B cell (primary cell): ENCODE measurements at places on chromosomes 1 and 21.

DNA sequence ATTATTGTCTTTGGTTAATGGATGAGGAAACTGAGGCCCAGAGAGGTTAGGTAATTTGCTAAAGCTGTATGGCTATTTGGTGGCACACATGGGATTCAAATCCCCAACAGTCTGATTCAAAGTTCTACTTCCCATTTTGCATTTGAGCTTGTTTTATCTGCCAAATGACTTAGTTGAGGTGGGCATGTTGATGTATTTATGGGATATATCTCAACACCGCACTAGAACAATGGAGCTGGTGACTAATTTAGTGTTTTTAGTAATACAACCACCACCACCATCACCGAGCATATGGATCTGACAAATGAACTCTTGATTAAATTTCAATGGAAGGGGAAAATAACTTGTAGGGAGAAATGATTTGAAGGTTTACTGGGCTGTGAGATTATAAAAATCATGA is 26.8 kb downstream of the THEM4 start:
- no peak for DNase-seq

DNA sequence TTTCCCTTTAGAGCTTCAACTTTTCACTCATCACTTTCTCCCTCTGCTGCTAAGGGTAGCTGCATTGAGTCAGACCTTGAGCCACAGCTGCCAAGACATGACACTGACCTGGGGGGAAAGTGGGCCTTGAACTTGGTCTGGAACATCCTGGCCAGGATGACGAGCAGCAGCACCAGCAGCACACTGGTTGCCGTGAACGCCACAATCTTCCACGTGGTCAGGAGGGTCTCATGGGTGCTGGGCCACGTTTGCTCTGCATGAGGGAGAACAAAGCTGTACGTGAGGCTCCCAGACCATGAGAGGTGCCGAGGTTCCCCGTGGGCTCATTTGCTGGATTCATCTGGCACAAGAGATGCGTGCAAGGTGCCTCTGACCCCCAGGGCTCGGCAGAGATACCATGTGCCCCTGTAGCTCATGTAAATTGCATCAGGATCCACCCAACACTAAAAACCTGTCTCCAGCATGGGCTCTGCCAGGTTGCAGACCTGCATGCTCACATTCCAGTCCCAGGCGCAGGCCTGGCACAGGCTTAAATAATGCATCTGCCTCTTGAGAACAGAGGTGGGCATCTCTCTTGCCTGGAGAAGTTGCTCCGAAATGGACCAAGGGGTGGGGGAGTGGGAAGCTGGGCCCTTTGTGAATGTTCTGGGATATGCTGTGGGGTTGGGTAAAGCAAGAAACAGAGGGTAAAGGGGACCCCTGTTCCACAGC is 84.6 kb upstream of the TLR5 start:
- DNase-seq: no peak

DNA sequence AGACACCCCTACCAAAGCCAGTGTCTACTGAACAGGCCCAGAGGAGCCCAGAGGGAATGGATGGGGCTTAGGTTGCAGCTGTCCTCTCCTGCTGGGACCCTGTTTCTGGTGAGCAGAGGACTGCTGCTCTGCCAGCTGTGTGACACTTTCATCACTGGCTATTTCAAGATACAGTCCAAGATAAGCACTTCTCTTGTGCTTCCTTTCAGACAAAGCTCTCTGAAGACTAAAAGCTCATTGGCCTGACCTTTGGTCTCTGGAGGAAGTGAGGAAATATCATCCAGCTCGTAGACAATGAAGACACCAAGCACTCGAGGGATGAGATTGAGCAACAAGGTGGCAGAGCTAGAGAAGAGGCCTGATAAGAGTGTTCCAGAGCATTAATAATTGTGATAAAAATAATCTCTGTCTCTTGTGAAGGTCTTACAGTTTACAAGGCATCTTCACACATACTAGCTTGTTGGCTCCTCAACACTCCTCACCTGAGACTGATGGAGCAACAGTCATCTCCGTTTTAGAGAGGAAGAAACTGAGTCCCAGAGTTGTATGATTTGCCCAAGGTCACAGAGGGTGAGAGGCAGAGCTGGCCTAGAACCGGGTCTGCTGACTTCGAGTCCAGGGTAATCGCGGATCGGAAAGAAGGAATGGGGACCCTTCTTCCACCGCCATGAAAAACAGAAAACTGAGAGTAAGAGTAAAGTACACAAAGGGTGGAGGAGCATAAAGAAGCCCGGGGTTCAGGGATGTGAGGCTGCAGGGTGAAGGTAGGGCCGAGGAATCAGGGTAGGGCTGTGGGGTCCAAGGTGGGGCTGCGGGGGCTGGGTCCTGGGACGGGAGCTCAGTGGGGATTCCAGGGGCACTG is 666 bp downstream of the PAFAH2 start:
- no peak for DNase-seq

GRCh38 chr1:203305809-203306088 is 430 bp downstream of the BTG2 start:
- DNase-seq: no peak

- peak; percentile 57 for DNase-seq
Observed at GRCh38 chr1:27575840-27576331, 28.1 kb downstream of the AHDC1 start.

GRCh38 chr21:25974964-25975363 is 195.6 kb downstream of the APP start:
- DNase-seq: no peak

DNA sequence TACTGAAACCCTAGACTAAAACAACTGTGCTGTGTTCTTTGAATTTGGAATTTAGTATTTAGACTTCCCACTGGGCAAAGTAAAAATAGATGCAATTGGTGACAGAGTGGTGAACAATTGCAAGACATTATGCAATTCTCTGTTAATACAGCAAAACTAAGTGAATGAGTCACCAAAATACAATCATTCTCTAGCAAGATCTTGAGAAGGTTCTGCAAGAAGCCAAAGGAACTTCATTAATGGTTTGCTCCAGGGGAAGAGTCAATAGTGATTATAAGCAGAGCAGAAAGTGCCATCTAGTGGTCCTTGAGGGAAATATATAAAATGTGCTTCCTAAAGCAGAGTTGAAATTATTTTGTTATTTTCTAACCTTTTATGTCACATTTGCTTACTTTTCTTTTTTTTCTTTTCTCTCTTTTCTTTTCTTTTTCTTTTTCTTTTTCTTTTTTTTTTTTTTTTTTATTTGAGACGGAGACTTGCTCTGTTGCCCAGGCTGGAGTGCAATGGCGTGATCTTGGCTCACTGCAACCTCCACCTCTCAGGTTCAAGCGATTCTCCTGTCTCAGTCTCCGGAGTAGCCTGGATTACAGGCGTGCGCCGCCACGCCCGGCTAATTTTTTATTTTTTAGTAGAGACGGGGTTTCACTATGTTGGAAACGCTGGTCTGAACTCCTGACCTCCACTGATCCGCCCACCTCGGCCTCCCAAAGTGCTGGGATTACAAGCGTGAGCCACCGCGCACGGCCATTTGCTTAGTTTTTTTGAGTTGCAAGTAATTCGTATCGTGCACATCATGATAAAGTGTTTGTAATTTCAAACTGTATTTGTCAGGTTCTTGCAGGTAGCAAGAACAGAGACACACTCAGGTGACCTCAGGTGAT is 99.2 kb downstream of the CTH start:
- peak; percentile 57 for DNase-seq

- DNase-seq: no peak
Observed at GRCh38 chr1:208475951-208476845, 232.0 kb upstream of the PLXNA2 start.

- DNase-seq: peak; percentile 57
Observed at GRCh38 chr21:18499761-18500376, 96.3 kb upstream of the TMPRSS15 start.

DNA sequence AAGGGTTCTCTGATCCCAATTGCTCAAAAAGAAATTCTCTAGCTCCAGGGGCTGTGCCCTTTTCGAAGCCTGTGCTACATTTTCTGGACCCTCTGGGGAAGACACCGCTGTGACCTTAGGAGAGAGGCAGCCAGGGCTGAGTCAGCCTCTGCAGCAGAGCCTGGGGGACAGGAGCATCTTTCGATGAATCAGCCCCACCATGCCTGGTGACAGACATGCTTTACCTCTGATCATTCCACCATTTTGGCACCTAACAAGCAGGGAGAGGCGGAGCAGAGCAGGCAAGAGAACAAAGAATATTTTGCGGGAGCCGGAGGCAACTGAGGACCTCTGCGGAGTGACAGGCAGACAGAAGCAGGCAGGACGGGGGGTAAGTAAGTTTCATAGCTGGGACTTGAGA is 84.9 kb downstream of the VWA5B1 start:
- DNase-seq: no peak

GRCh38 chr1:177017287-177017852 is 147.1 kb downstream of the ASTN1 start:
- no peak for DNase-seq

DNA sequence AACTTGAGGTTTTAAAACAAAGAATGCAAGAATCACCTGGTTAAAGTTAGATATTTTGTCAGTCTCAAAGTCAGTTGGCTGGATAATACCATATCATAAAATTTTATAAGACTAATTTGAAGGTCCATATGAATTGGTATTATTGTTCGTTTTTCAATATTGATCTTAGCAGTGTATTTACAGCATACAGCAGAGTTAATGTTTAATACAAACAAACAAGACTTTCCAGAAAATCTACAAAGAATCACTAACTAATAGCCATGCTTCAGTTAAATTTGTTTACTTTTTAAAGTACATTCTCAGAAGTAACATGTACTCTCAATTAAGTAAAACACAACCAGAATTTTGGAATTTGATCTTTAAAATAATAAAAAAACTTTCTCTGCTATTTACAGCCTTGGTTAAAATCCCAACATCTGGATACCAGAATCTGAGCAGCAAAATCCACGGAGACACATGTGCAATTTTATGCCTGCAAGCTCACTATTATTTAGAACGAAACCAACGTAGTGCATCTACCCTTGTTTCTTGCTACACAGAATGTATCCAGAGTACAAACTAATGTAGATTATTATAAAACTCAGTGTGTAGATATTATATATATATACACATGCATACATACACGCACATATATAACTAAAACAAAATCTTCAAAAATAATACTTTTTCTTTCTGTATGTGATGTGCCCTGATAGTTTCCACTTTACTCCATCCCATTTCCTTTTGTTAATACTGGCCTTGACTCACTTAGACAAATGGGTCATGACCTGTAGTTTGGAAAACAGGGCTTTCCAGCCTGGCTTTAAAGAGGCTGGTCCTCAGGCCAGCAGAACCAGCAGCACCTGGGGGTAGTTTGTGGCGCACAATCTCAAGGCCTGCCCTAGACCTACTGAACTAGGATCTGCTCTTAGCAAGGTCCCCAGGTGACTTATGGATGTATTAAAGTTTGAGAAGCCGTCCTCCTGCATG is 63.6 kb upstream of the ERG start:
- no peak for DNase-seq

DNA sequence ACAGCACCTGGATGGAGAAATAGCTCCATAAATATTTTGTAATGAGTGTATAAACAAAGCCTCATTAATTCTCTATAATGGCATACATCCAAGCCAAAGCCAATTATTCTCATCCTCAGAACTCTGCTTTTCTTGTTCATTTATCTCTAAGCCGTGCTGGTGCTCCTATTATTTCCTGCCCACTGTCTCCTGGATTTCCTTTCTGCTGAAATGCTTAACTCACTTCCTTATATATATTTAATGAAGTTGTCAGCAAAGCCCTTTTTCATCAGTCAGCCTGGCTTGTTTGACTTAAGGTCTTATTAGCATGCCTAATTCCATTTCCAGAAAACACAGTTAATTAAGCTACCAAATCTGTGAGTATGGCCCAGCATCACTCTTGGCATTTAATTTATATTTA is 93.4 kb downstream of the SLC25A24 start:
- DNase-seq: no peak

DNA sequence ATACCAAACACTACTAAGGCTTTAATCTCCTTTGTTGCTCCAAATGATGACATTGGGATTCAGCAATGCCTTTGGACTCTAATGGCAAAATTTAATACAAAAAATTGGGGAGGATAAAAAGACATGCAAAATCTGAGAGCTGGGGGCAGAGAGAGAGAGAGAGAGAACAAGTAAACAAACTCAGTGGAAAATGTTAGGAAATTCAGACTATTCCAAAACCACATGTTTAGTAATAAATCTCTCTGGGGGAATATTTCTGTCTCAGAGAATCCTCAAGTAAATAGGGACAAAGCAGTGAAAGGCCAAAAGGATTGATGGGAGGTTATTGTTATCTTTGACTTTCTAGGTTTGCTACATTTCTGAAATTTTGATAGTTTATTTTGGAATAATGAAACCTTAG is 65.7 kb downstream of the PLA2G4A start:
- DNase-seq: no peak

DNA sequence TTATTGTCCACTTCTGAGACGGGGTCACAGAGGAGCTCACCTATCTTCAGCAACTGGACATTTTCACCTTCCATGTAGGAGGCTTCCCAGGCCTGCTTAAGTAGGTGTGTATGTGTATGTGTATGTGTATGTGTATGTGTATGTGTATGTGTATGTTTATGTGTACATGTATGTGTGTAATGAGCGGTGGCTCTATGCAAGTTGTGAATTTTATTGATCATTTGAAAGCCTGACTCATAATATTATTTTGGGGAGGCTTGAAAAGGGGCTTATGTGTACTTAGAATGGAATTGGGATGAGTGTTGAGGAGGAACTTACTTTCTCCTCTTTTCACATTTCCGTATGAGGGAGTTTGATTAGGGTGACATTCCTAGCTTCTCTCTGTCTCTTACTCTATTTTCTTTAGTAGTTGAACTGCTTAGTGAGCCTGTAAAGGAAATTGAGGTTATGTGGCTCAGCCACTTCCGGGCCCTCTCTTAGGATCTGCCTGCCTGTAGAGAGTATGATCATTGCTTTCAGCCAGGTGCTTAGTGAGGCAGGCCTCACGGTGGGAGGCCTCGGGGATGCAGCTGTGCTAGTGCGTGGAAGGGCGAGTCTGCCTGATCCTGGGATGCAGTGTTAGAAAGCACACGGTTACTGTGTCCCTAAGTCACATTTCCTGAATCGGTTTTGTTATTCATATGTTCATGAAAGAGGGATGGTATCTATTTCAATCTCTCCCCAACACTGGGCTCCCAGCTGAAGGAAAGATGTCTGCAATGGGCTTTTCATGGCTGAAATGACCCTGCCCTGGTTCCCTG is 61.0 kb downstream of the IER5 start:
- DNase-seq: peak; percentile 79

GRCh38 chr1:97764991-97765390 is 155.8 kb downstream of the DPYD start:
- no peak for DNase-seq

GRCh38 chr1:165474196-165474595 is 29.3 kb upstream of the RXRG start:
- no peak for DNase-seq

DNA sequence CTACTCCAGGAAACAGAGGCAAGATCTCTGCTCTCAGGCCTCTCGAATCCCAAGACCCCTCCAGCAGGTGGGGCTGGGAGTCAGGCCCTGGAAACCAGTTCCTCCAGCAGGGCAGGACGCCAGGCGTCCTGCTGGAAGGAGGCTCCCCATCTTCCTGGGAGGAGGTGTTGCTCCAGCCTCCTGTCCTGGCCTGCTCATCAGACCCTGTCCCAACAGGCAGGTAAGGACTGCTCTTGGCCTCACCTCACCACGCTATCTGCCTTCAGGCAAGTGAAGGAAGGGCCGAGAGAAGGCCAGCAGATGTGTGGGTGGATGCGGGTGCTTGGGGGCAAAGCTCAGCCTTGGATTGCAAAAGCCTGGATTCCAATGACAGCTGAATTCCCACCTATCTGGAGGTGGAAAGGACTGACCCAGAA is 82.9 kb downstream of the SSBP3 start:
- no peak for DNase-seq

GRCh38 chr1:119981496-119981895 is 85.2 kb upstream of the ADAM30 start:
- no peak for DNase-seq
